Esophagus squamous epithelium (tissue), 5 donors: ENCODE measurements at places on chromosomes 6 and 20.

DNA sequence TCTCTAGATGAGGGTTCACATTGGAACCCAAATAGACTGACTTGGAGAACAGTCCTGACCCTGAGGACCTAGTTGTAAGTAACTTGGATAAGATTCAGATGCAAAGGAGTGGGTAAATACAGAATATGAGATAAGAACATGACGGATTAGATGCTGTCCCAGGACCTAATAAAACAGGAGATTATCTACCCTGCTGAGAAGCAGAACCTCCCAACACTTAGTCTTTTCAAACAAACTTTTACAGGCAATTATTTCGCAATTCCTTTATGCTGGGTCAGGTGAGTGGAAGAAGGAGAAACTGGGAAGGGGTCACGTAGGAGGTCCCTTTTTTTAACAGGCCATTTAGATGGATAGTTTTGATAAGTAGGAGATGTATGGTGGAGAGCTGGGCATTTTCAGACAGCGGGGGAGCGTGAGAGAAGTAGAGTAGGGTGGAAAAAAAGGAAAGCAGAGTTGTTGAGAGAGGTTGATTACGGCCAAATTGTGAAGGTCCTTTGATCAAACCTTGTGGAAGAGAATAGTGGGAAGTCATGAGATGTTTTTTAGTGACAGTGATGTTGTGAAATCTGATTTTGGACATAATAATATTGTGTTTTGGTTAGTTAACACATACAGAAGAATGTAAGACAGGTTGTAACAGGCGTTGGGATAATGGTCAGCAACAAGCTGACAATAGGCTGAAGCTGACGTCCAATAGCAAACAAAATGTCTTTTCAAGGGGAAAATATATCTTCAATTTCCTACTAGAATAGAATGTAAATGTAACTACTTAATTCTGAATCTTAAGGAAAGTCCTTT is 32.8 kb downstream of the FAM83B start:
- no peak for DNase-seq

DNA sequence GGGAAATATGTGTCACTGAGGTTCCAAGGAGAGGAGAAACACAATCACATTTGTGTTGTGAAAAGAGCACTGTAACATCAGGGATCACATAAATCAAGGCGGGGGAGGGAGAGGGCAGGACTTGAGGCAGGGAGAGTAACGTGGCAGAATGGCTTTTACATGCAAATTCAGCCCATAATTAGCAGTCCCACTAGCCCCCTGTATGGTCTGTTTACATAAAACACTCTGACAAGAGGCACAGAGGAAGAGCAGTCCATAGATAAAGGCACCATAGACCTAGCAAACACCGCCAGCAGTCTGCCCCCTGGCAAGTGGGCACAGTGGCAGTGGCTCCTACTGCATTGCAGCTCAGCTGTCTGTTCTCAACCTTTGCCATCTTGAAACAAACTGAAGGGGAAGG is 82.7 kb downstream of the LYRM2 start:
- DNase-seq: no peak

- no peak for DNase-seq
Measured at GRCh38 chr6:157090736-157091135, 232.6 kb downstream of the TMEM242 start.

DNA sequence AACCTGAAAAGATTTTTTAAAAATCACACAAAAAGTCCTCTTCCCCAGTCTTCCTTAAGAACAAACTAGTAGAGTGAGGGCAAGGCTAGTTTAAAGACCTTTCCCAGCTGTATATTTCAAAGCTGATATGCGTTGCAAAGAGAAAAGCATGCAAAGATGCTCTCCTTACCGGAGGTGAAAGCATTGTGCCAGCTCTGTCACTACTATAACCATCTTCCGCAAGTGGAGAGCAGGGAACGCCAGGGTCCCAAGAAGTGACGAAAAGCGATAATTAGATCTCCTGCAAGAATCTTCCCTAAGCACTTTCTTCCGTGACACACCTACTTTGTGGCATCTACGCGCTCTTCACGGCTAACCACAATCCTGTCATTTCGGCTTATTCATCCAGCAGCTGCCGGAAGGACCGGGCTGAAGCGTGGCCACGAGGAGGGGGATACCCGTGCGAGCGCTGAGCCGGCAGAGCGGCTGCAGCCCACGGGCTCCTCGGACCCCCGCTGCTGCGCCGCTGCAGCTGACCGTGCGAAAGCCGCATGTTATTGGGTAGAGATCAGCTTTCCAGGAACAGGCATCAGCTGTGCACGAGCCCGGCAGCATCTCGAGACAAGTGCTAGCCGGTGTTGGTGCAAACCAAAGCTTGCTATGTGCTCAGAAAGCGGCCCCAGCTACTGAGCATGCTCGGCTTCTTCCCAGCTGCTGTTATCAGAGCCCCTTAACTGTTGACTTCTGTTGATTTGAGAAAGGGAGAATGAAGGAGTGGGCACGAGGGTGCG is 57.2 kb upstream of the ARHGAP18 start:
- no peak for DNase-seq

DNA sequence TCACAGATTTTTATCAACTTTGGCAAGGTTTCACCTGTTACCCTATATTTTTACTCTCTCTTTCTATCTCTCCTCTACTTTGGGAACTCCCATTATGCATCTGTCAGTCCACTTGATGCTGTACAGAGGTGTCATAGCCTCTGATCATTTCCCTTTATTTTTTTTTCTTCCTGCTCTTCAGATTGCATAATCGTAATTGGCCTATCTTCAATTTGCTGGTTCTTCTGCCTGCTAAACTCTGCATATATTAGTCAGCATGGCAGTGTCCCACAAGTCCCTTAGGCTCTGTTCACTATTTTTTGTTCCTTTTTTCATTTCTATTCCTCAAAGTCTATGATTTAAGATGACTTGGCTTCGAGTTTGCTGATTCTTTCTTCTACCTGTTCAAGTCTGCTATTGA is 44.7 kb upstream of the MICB start:
- no peak for DNase-seq

- DNase-seq: no peak
Measured at GRCh38 chr20:59042151-59042795, at the start of gene PRELID3B. TSS of gene PRELID3B (minus strand) at chr20:59042786. CDS start at chr20:59042730, 56 bp downstream.
